ENCODE measurements at places on chromosomes 1 and 21.

DNA sequence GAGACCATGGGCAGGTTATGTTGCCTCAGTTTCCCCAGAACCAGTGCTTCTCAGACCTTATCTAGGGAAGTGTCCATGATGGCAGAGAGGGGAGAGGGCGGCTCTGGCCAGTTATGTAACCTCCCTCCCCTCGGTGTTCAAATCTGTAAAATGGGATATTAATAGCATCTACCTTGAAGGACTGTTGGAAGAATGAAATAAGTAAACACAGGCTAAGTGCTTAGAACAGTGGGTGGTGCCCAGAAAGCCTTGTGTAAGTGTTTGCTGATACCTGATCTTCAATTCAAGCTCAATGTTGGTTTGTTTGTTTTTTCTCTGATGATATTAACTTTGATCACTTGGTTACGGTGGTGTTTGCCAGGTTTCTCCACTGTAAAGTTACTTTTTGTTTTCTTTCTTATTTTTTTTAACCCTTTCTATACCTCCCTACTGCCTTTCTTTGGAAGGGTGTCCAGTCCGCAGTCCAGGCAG lies 34.9 kb downstream of the EPHA2 start:
- no peak for DNase-seq

DNA sequence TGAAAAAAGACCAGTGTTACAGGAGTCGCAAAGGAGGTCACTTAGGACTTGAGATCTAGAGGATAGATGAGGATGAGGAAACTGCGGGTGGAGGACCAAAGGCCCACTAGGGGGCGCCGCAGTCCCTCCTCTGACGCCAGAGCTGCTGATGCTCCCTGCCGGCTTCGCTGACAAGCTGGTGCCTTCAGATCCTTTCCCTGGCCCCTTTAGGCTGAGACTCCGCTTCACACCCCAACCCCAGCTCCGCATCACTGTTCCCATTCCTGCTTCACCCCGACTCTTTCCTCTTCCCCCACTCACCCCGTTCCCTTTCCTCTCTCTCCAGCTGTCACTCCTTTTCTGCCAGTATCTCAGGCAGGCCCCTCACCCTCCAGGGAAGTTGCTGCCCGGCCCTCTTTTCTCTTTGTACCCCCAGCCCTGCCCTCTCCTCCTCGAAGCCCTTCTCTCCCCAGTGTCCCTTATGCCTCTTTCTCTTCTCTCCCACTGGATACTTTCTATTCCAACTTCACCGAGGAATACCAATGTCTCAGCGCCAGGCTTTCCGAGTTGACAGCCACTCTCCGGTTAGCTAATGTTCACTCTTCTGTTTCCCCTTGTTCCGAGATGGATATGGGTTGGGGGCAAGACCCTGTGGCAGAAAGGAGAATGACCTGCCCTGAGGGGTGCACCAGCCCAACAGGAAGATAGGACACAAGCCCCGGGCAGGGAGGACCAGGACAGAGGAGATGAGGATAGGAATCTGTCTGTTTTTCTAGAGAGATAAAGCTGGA lies 4.5 kb downstream of the KCNJ9 start:
- peak; percentile 88 for DNase-seq

- peak; percentile 98 for DNase-seq
Observed at GRCh38 chr1:206784471-206784903, 12.2 kb upstream of the IL10 start.

- DNase-seq: no peak
Observed at GRCh38 chr21:46050668-46051378, 47.1 kb upstream of the COL6A2 start.

- no peak for DNase-seq
Observed at GRCh38 chr1:178684111-178684510, 40.9 kb upstream of the RALGPS2 start.

Data from activated naive CD4-positive, alpha-beta T cell treated with anti-CD3 and anti-CD28 coated beads for 36 hours (primary cell).